ENCODE measurements at places on chromosomes 12 and 14.

- no peak for DNase-seq
Measured at GRCh38 chr14:21023174-21023573, 1.7 kb downstream of the NDRG2 start.

- no peak for DNase-seq
Measured at GRCh38 chr12:129552996-129553750, 350.7 kb downstream of the TMEM132D start.

DNA sequence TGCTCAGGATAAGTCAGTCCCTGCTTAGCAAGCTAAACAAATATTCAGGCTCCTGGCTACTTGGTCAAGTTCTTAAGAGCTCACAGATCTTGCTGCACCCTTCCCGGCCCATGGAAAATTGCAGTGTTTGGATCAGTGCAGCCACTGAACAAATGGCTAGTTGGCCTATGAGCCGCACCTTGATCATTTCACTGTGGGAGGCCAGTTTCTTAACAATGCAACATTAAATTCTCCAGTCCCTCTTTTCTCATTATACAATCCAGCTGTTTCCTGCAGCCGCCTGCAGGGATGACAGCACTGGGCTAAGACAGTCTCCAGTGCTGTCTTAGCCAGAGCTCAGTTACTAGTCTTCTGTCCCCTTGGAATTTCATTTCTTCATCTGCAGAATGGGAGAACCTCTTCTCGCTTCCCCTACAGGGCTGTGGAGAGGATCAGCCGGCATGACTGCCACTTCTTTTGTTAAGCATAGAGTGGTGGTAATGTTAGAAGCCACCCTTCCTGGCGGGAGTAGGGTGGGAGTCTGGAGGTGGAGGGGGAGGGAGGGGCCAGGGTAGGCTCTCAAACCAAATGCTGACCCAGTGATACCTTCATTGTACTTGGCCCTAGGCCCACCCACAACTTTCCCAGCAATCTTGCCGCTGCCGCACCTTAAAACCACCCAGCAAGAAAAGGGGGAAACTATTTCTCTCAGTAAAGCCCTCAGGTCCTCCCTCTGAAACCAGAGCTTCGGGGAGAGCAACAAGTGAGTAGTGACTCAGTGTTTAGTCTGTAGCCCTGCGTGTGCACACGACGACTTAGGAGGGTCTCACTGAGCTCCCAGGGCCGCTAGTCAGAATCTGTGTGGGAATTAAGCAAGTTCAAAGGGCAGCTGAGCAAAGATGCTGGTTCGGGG, 145.7 kb downstream of the NUAK1 start:
- DNase-seq, result no peak

DNA sequence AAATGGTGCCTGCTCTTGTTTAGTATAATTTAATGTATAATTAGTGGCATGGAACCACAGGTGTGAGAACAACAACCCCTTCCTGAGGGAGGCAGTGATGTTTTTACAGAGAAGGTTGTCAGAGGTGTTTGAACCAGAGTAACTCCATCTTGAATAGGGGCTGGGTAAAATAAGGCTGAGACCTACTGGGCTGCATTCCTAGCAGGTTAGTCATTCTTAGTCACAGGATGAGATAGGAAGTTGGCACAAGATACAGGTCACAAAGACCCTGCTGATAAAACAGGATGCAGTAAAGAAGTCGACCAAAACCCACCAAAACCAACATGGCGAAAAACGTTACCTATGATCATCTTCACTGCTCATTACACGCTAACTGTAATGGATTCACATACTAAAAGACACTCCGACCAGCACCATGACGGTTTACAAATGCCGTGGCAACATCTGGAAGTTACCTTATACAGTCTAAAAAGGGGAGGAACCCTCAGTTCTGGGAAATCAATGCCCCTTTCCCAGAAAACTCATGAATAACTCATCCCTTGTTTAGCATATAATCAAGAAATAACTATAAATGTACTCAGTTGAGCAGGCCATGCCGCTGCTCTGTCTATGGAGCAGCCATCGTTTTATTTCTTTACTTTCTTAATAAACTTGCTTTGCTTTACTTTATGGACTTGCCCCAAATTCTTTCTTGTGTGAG, 47.8 kb upstream of the LTA4H start:
- no peak for DNase-seq

DNA sequence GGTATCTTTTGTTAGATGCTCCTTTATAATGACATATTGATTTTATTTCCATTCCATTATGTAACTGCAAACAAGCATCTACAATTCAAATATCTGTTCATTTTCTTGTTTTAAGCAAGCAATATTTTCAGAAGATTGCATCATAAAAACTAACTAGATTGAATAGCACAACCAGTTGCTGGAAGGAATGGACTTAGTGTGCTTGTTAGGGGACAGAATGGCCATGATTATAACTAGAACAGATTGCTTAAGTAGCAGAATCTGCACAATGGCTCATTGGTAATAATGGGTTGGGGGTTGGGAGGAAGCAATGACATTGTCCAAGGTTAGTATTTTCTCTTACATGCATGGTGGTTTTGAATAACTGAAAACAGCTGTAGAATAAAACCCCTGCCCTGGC, 939.5 kb downstream of the SLC16A7 start:
- no peak for DNase-seq

Data from activated CD8-positive, alpha-beta memory T cell treated with anti-CD3 and anti-CD28 coated beads, Interleukin-2, amount 50 U/mL, for 4 hours (primary cell).